ENCODE measurements at places on chromosomes 16 and 17. TPM values are rescaled to one million over a fixed set of nuclear protein-coding genes. Genes with fewer than 3 reads are reported as not detected.

EVPL gene
- not detected for polyA plus RNA-seq

SLC46A1 gene
- 10.0 TPM for polyA plus RNA-seq

C17orf100 gene
- polyA plus RNA-seq = 3.1 TPM

KLHL10 gene
- 0.41 TPM for polyA plus RNA-seq

CES3 gene
- polyA plus RNA-seq = 0.20 TPM
